ENCODE measurements at places on chromosomes 7 and 10.

DNA sequence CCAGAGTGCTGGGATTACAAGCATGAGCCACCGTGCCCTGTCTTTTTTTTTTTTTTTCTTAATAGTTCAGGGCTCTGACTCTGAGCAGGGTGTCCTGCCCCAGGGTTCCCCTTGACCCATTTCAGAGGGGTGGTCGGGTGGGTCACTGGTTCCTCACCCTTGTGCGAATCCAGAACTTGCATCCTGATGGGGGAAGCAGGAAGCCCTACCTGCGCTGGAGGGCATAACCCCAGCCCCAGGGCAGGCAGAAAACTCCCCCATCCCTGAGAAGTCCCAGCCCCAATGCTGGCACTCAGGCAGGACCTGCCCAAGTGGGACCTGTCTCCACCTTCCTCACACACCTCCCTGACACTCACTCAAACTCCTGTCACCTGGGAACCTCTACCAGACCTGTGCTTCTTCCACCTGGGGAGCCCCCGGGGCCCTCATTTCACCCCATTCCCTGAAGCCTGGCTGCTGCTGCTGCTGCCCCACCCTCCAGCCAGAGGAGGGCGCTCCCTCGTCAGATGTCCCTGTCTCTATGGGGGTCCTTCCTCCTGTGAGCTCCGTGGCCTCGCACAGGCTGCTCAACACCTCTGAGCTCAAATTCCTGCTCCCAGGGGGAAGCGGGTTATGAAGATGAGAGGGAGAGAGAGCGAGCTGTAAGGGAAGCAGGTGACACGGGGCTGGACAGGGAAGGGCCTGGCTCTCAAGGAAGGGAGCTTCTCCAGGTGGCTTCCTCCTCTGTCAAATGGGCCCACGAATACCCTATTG lies 15.1 kb upstream of the ZNF273 start:
- DNase-seq: no peak

GRCh38 chr10:29517352-29517923 lies 117.3 kb downstream of the SVIL start:
- no peak for DNase-seq

- no peak for DNase-seq
These were observed 546.8 kb downstream of the LRMDA start for GRCh38 chr10:75978213-75978612.

- no peak for DNase-seq
These were observed 200.0 kb upstream of the BMPER start for GRCh38 chr7:33705333-33705833.

GRCh38 chr10:96290368-96291133 lies 13.7 kb upstream of the DNTT start:
- DNase-seq: no peak

- no peak for DNase-seq
These were observed 468.5 kb upstream of the MKI67 start for GRCh38 chr10:128594688-128595087.

DNA sequence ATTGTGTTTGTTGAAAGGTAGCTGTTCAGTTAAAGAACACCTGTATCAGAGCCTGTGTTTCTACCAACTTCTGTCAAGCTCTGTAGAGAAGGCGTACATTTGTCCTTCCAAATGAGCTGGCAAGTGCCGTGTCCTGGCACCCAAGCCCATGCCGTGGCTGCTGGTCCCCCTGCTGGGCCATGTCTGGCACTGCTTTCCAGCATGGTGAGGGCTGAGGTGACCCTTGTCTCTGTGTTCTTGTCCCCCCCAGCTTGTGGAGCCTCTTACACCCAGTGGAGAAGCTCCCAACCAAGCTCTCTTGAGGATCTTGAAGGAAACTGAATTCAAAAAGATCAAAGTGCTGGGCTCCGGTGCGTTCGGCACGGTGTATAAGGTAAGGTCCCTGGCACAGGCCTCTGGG lies 154.9 kb downstream of the EGFR start:
- no peak for DNase-seq

GRCh38 chr7:109259151-109259550 lies 689.5 kb downstream of the DNAJB9 start:
- DNase-seq: no peak

GRCh38 chr7:24975644-24976260 lies 4.2 kb downstream of the OSBPL3 start:
- DNase-seq: no peak

GRCh38 chr7:124062171-124062570 lies 29.3 kb upstream of the TMEM229A start:
- DNase-seq: no peak

- no peak for DNase-seq
These were observed 119.0 kb downstream of the OAT start for GRCh38 chr10:124299696-124300095.

DNA sequence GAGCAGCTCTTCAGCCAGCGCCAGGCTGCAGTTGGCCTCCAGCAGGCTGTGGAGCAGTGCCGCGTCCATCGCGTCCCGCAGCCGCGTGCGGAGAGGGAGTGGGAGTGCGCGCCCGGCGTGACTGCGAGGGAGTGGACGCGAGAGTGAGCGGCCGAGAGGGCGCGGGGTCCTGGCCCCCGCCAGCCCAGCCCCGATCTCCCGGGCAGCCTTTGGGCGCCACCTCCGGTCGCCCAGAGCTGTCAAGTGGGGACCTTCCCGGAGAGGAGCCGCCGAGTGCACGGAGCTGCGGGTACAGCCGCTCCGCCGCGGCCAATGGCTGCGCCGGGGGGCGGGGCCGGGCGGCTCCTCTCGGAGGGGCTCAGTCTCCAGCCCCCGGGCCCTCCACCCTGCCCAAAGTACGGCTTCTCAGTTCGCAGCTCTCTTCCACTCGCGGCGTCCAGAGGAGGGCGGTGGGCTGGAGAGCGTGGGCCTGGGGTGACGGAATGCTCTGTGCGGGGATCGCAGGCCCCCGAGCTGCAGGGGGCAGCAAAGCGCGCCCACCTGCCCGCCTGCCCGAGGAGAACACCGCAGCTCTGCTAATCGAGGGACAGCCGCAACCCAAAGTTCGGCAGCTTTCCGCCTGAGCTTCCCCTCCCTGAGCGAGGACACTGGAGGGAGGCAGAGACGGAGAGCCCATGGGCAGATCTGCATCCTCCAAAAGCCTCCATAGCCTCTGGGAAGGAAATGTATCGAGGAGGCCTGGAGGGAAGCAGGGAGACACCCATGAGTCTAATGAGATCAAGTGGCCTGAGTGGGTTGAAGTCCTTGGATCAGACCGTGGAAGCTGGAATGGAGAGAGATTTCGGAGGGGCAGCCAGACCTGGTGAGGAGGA lies at the start of gene CRHR2:
CRHR2 (minus strand) TSS at position 245 of the 872 bp plus-strand sequence; CDS start at position 69, 176 bp downstream.
- no peak for DNase-seq

DNA sequence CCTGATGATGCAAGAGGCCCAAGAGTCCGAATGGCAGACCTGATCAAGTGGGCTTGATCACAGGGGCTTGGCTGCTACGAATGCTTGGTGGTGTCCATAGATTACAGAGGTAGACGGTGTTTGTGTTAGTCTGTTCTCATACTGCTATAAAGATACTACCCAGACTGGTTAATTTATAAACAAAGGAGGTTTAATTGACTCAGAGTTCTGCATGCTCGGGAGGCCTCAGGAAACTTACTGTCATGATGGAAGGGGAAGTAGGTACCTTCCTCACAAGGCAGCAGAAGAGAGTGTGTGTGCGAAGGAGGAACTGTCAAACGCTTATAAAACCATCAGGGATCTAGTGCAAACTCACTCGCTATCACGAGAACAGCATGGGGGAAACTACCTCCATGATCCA lies 268.9 kb upstream of the KLF6 start:
- DNase-seq: no peak

DNA sequence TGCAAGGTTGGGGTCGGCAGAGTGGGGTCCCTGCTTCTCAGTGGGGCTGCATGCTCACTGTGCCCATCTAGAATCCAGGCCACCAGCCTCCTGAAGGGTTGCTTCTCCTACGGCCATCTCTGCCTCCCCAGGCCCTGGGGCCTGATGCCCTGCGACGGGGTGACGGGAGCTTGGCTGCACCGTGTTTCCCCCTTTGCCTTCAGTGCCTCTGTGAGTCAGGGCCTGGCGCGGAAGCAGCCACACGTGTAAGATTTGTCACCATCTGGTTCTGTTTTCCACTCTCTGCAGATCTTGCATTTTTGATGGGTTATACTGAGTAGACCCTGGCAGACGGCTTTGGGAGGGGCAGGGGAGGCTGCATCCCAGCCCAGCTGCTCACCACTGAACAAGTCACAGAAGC lies 7.2 kb downstream of the ADAMTS14 start:
- no peak for DNase-seq

GRCh38 chr10:92627845-92628480 lies 35.0 kb downstream of the KIF11 start:
- DNase-seq: no peak

- no peak for DNase-seq
These were observed 251.2 kb upstream of the MDFIC start for GRCh38 chr7:114670676-114671075.

Data from kidney glomerular epithelial cell (primary cell).